ENCODE measurements at places on chromosomes 11 and 22.

DNA sequence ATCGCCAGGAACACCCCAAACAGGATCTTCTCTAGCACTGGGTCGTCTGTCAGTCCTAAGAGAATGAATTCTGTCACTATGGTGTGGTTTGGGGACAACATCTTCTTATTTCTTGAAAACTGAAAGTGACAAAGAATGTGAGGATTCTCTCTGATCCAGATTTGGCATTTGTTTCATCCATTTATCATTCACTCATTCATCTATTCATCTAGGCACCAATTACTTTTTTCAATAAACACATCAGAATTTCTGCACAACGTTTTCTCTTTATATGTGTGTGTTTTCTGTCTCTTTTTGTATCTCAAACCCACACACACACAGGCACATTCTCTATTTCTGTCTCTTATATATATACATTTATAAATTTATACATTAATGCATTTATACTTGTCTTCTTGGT lies at the start of gene OR5M10:
Gene OR5M10, minus strand, starts transcription at position 101 of the 400 bp plus-strand sequence. Its CDS starts 0 bp downstream, at position 101.
- DNase-seq = no peak

DNA sequence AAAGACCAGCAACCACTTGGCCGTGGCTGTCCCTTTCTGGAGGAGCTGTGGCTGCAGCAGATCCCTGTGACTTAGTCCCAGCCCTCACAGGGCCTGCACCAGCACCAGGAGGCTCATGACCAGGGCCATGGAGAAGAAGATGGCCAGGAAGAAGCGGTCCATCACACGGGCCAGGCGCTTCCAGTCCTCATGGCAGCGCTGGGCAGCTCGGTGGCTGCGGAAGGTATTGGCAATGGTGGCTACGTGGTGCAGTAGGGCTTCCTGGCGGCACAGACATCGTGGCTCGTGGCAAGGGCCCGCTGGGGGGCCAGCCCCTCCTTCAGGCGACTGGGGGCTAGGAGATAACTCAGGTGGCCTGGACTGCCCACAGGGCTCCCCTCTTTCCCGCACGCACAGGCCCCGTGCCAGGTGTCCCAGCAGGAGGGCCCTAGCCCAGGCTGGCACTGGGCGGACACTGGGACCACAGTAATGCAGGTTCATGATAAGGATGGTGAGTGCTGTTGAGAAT lies 5.1 kb downstream of the CHRNA10 start:
- DNase-seq = no peak

DNA sequence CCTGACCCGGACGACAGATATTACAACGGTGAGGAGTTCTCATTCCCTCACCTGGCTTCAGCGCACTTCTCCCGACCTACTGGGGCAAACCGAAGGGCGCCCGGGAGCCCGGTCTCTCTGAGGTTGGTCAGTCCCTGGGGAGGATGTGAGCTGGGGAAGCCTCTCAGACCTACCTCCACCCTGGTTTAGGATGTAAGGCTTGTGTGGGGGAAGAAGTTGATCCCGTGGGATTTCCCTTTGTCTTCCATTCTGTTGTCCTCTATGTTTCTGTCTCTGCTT lies 12.3 kb downstream of the ROBO3 start:
- DNase-seq = no peak

- DNase-seq = no peak
These were observed 4.3 kb downstream of the LARGE2 start for GRCh38 chr11:45926536-45927331.

DNA sequence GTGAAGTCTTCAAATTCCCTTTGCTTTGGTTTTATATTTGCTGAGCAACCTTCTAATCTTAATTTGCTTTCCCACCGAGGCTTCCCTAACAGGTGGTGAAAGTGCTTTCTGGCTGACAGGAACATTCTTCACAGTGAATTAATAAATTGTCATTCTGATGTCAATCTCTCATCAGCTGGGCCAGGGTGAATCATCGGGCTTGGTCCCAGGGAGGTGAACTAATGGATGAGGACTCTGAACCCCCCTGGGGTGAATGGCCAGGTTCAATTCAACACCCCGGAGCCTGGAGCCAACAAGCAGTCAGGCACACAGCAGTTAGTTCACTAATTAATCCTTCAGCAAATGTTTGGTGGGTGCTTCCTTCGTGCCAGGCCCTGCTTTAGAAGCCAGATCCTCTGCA lies 155.4 kb upstream of the PDGFD start:
- no peak for DNase-seq

DNA sequence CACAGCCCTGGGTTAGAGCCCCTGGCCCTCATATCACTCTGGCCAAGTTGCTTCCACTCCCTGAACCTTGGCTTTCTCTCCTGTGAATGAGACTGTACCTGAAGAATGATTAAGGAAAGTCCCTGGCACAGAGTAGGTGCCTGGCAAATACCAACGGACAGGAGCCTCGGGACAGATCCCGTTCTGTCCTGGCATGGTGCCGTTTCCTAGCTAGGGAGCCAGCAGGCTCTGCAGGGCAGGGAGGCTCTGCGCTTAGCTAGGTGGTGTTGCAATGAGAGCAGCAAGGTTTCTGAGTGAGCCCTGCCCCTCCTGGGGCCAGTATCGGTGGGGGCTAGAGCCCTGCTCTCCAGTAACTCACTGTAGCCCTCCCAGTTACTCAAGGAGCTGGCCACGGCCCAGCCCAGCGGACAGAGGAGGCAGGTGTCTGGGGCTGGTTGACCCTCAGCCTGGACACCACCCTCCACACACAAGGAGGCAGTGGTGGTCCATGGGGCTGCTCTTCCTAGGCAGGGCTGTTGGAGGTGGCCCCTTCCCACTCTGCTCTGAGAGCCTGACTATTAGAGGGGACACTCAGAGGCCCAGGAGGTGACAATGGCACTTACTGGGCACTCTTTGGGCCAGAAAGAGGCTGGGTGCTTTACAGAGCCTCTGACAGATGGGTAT lies 74.4 kb downstream of the NFAM1 start:
- no peak for DNase-seq

GRCh38 chr11:85746670-85747069 lies 60.7 kb upstream of the CCDC89 start:
- DNase-seq = no peak

DNA sequence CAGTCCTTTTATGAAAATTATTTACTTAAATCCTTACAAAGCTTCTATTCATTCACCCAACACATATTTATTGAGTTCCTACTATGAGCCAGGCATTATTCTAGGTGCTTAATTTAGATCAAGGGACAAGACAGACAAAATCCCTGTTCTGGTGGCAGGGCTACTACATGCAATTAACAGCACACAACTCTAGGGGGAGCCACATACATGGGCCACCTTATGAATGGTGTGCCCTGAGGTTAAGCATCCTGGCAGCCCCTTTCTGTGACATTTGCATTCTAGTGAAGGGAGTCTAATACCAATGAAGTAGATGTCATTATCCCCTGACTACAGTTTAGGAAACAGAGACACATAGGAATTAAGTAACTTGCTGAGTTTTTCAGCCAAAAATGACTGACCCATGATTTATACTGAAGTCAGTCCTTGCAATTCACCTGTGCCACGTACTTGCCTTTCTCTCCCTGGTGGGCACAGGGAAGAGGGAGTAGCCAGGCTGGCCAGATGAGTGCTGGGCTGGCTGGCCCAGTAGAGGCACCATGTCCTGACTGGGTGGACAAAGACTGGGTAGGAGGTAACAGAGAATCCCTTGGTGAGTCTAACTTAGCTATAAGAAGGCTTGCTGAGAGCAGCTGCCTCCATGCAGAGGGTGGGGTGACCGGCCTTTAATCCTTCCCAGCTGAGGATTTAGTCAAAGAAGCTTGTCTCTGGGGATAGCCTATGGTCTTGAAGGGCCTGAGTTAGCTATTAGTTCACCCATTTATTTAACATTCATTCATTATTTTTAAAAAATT lies 52.0 kb upstream of the ELF5 start:
- no peak for DNase-seq

GRCh38 chr11:116895048-116895757 lies 57.8 kb upstream of the APOA1 start:
- DNase-seq = peak; percentile 32

- DNase-seq = peak; percentile 22
These were observed 43.4 kb downstream of the CPT1A start for GRCh38 chr11:68798221-68798813.

- DNase-seq = peak; percentile 69
These were observed at the start of gene CLMP for GRCh38 chr11:123195188-123196059. Gene CLMP, minus strand, starts transcription at chr11:123195248. Its CDS starts 308 bp downstream, at chr11:123194940.

GRCh38 chr11:118104491-118104890 lies 17.7 kb upstream of the SMIM35 start:
- DNase-seq = no peak

DNA sequence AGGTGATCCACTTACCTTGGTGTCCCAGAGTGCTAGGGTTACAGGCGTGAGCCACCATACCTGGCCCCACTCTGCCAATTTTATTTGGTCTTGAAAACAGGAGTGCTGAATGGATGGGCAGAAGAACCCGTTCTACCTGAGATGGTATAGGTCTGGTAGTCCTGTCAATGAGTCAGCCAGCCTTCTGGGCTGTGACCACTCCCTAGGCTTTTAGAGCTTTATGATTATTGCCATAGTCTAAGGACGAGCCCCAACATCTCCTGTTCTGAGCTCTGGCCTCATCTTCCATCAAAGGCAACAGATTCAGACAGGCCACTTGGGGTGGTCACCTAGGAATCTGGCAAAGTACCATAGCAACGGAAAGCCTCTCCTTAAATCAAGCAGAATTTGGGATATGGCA lies 11.5 kb downstream of the ZDHHC5 start:
- DNase-seq = no peak

- DNase-seq = no peak
These were observed 1.4 kb downstream of the SPCS2 start for GRCh38 chr11:74950374-74950969.

GRCh38 chr11:92180226-92180625 lies 44.4 kb upstream of the FAT3 start:
- no peak for DNase-seq

DNA sequence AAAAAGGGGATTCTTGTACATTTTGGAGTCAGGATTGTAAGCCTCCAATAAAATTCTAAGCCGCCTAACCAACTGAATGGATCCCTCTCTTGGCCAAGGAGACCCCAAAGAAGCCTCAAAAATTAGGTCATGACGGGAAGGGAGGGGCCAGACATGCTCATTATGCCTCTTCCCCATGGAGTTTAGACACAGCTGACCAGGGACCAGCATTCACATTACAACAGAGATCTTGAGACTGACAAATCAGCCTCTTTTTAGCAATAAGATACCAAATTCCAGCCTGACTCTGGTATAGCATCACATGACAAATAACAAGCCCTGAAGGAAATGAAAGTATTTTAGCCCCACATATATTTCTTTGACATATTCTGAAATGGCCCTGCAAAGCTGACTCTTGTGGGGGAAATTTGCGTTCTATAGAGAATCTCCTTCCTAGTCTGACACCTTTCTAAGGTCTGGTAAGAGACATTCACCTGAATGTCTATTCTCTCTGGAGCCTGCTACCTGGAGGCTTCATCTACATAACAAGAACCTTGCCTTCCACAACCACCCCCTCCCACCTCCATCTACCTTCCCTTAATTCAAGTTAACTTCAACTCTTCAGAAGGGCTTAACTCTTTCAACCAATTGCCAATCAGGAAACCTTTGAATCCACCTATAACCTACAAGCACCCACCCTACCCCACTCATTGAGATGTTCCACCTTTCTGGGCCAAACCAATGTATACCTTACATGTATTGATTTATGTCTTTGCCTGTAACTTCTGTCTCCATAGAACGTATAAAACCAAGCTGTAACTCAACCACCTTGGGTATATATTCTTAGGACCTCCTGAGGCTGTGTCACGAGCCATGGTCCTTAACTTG lies 10.3 kb downstream of the GAL start:
- DNase-seq = peak; percentile 28

- DNase-seq = peak; percentile 46
These were observed 40.4 kb upstream of the AMPD3 start for GRCh38 chr11:10414659-10415058.

DNA sequence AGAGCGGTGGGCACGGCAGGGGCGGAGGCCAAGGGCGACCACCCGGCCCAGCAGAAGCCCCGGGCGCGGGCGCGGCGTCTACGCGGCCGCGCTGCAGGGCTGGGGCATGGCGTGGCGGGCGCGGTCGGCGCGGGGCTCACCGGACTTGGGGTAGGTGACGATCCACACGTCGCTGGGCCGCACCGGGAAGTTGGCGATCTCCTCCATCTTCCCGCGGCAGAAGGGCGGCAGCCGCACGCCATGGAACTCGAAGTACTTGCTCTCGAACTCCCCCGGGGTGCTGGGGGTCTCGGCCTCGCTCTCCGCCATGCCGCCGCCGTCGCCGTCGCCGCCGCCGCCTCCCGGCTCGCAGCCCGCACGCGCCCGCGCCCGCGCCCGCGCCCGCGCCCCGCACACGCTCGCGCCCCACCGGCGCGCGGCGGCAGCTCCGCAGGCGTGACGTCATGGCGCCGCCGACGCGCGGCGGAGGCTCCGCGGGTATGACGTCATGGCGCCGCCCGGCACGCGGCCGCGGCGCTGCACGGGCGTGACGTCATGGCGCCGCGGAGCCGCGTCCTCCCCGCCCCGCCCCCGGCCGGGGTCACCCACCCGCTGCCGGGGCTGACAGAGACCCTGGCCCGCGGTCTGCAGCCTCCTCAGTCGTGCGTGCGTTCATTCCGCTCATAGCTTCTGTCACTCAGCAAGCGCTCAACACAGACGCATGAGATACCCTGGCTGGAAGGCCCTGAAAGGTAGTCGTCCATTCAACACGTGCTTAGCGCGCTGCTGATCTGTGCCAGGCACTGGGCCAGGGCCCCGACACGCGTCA lies at the start of gene SULT4A1:
Gene SULT4A1, minus strand, starts transcription at position 440 of the 808 bp plus-strand sequence. Its CDS starts 131 bp downstream, at position 309.
- DNase-seq = peak; percentile 37

- no peak for DNase-seq
These were observed 93.5 kb upstream of the ANO1 start for GRCh38 chr11:69984457-69985261.

DNA sequence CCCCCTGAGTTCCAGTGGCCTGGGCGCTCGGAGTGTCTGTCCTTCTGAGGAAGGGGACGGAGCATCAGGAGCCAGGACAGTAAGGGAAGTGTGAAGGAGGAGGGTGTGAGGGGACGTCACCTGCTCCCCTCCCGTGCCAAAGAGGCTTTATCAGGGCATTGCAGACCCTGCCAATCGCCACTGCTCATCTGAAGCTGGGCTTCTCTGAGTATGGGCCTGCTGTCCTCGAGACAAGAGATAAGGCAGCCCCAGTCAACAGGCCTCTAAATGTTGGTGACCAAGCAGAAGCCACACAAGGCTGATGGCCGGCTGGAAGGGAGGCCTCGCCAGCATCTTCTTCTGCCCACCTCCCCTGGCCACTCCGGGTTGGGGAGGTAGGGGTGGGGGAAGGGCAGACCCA lies 29.8 kb downstream of the LIF start:
- no peak for DNase-seq

- DNase-seq = no peak
These were observed 189.8 kb downstream of the KIRREL3 start for GRCh38 chr11:126810776-126811175.

GRCh38 chr11:119179983-119180382 lies 5.3 kb upstream of the NHERF4 start:
- no peak for DNase-seq
